ENCODE measurements at places on chromosomes 5 and 9.

GRCh38 chr9:125766468-125767221 lies 19.5 kb downstream of the PBX3 start:
- DNase-seq: no peak

- no peak for DNase-seq
Measured at GRCh38 chr9:78578072-78578471, 281.1 kb downstream of the PSAT1 start.

DNA sequence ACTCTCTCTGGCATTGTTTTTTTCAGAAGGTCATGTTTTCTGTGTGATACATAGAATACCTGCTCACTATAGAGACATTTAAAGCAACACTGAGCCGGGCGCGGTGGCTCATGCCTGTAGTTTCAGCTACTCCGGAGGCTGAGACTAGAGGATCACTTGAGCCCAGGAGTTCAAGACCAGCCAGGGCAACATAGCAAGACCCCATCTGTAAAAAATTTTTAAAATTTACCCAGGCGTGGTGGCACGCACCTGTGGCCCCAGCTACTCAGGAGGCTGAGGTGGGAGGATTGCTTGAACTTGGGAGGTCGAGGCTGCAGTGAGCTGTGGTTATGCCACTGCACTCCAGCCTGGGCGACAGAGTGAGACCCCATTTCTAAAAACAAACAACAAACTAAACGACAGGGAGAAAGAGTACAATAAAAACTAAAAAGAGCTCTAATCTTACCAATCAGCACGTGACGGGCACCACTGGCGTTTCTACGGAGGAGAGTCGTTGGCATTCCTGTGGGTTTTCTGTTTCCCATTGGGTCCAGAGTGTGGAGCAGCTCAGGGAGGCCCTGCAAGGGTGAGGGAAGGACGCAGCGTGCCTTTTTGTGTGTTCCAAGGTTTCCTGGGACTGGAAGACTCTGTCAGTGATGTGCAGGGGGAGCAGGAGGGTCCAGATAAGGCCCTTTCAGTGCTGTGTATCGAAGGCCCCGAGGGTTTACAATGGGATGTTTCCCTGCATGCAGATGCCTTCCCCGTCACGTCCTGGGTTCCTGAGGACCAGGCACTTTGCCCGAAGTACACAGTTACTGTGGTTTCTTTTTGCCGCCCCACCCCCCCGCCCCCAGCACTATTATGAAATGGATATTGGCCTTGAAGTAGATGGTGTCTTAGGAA lies 7.2 kb upstream of the RNU6ATAC start:
- no peak for DNase-seq

DNA sequence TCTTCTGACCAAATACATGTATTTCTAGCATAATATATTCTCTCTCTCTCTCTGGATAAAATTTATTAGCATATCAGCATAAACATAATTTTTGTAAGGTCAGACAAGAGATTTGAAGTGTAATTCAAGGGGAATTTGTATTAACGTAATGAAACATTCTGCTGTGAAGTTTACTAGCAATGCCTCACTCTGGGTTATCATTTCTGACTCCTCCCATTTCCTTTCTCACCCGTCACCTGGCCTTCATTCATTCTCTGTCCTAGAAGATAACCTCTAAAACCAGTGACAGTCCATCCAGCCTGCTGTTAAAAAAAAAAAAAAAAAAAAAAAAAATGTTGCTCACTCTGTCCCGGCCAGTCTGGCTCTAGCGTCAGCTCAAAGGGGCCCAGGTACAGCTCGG lies 27.1 kb downstream of the GRAMD2B start:
- DNase-seq: no peak

DNA sequence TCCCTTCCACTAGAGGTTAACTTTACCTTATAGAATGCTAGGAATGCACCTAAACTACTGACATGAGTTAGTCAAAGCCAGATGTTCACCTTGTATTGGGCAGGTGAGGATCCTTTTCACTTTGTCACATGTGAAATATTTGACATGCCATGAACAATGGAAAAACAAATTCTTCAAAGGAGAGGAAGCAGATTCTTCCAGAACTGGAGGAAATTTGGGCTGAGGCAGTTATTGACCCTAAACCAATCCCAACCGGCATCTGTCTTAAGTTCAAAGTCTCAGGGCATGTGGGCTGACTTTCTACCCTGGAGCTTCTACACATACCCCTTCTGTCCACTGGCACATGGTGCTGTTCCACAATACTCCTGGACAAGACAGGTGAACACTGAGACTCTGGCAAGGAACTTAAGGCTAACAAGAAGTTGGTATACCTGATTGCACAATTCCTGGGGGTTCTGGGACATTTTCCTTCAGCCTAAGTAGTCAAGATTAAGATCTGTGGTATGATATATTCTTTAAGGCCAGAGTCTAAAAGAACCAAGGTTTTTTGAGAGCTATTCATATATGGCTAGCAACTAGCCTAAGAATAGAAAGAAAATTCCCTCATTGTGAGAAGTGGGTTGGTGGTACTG lies 2.6 kb downstream of the VLDLR start:
- DNase-seq: no peak

GRCh38 chr5:122306461-122306860 lies 5.6 kb upstream of the SNCAIP start:
- DNase-seq: no peak

DNA sequence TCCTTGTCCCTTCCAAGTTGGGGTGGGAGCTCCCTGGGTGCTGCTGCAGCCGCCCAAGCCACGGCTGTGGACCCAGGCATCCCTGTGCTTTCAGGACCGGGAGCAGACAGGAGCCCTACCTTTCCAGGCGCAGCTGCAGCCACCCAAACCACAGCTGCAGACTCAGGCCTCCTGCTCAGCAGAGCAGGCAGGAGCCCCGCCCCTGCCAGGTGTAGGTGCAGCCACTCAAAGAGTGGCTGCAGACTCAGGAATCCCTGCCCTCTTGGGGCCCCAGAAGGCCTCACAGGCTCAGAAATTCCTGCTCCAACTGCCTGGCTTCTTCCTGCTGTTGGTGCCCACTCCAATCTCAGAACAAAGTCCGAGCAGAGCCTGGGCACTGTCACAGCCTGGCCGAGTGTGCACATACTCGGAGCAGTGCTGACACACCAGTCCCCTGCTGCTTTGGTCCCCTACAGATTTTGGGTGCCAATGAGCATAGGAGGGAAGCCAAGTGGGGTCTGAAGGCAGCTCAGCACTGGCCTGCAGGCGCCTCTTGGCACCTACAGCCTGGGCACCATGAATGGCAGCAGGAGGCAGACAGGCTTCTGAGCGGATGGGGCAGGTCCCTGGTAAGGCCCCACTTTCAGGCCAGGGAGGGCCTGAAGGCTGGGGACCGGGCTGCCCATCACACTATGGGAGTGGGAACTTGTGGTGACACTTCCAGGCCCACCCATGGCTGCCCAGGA lies 6.0 kb upstream of the TESK1 start:
- no peak for DNase-seq

GRCh38 chr9:96193236-96193755 lies 108.7 kb downstream of the HSD17B3 start:
- no peak for DNase-seq

GRCh38 chr9:69393425-69393824 lies 68.4 kb downstream of the ENTREP1 start:
- DNase-seq: no peak

DNA sequence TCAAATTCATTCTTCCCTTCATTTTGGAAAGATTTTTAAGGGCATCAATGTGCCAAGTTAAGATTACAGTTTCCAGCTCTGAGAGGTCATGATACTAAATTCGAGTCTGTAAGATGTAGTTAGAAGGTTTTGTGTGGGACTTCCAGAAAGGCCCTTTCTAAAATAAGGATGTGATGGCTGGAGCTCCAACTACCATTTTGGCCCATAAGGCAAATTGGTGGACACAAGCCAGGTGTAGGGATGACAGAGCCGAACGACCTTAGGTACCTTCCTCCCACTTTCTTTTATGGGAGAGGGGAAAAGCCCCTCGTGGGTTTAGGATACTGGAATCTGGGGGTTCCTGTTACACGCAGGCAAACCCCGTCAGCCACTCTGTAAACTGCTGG lies 54.3 kb upstream of the PTPDC1 start:
- DNase-seq: no peak

GRCh38 chr9:15389173-15389572 lies 33.5 kb upstream of the SNAPC3 start:
- no peak for DNase-seq

- no peak for DNase-seq
Measured at GRCh38 chr9:92607088-92607487, 62.8 kb downstream of the IPPK start.

- no peak for DNase-seq
Measured at GRCh38 chr9:110669433-110669832, 842 bp downstream of the MUSK start.

DNA sequence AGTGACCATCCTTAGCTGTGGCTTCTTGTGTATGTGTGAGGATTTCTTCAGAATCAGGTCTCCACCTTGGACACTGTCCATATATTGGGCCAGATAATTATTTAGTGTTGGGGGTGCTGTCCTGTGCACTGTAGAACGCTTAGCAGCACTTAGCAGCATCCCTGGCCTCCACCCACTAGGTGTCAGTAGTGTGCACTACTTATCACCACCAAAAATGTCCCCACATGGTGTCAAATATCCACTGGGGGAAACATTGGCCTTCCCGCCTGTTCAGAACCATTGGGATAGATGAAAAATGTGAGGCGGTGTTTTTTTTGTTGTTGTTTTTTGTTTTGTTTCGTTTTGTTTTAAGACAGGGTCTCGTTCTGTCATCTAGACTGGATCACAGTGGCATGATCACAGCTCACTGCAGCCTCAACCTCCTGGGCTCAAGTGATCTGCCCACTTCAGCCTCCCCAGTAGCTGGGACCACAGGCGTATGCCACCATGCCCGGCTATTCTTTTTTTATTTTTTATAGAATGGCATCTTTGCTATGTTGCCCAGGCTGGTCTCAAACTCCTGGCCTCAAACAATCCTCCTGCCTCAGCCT lies 67.7 kb downstream of the TENT4A start:
- no peak for DNase-seq

DNA sequence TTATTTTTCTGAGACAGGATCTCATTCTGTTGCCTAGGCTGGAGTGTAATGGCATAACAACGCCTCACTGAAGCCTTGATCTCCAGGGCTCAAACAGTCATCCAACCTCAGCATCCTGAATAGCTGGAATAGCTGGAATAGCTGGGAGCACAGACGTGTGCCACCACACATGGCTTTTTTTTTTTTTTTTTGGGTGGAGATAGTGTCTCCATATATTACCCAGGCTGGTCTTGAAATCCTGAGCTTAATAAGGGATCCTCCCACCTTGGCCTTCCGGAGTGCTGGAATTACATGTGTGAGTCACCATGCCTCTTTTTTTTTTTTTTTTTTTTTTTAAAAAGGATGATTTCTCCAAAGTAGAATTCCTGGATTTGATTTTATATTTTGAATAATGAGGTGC lies 60.7 kb downstream of the NSD1 start:
- no peak for DNase-seq

GRCh38 chr5:22223079-22223478 lies 630.1 kb downstream of the CDH12 start:
- no peak for DNase-seq

- DNase-seq: no peak
Measured at GRCh38 chr5:172144291-172144815, 43.7 kb downstream of the STK10 start.

GRCh38 chr9:134216449-134216951 lies 52.1 kb upstream of the RNU6ATAC start:
- no peak for DNase-seq

- no peak for DNase-seq
Measured at GRCh38 chr5:106489004-106489403, 1181.7 kb downstream of the EFNA5 start.

- DNase-seq: no peak
Measured at GRCh38 chr9:126386088-126386487, 59.5 kb downstream of the MVB12B start.

GRCh38 chr5:97839341-97840086 lies 656.5 kb upstream of the RIOK2 start:
- no peak for DNase-seq

GRCh38 chr5:16870878-16871277 lies 65.2 kb downstream of the MYO10 start:
- DNase-seq: no peak

GRCh38 chr9:92480986-92481633 lies 1.2 kb downstream of the ASPN start:
- no peak for DNase-seq

DNA sequence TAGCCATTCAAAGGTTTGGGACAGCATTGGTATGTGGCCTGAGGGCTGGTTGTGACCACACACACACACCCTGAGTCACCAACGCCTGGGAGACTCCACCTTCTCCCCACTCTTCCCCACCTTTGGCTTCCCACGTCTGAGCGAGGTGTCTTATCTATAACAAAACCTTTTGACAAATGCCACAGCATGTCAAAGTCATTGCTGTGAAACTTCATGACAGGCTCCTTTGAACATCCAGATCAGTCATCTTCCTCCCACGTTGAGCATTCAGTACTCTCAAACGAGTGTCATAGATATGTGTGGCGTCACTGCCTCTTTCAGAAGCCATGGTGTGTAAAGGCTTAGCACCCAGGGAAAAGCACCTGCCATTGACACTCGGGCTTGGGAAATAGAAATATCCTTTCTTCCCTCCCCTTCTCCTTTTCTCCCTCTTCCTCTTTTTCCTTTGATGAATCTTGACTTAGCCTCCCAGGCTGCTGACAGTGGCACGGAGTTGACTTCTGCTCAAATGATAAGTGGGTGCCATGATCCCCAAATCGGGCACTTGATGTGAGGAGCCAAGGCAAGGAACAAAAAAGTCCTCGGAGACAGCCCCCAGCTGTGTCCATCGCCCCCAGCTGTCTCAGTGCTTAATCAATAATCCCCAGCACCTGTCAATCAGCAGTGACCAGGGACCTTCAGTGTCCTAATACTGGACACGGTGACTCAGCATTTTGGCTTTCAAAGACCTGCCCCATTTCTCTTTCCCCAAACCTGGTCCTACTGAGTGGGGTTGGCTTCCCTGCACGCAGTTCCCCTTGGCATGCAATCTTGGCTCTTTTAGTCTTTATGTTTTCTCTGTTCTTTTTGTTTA lies 114.8 kb downstream of the FGF18 start:
- no peak for DNase-seq

GRCh38 chr5:172523146-172523745 lies 68.9 kb upstream of the SH3PXD2B start:
- no peak for DNase-seq

- DNase-seq: no peak
Measured at GRCh38 chr9:71916834-71917534, 5.5 kb downstream of the C9orf85 start.

DNA sequence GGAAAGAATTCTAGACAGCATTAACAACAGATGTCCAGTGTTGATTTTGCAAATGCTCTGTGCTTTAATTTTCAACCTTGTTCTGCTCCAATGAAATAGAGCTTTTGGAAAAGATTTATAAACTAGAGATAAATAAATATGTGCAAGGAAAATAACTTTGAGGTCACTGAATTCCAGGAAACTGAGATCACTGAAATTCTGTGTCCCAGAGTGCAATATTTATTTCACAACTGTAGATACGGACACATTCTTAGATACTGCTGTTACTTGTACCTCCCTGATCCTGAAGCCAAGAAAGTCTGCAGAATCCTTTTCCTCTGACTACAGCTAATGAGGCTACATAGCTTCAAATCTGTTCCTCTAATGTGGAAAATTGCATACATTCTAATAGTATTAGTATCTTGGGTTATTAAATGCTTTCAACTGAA lies 222.9 kb downstream of the DOCK8 start:
- DNase-seq: no peak

GRCh38 chr9:130846487-130847305 lies 11.6 kb downstream of the ABL1 start:
- DNase-seq: no peak

All from stimulated activated CD8-positive, alpha-beta memory T cell treated with anti-CD3 and anti-CD28 coated beads, Interleukin-4, amount 100 ng/mL, for 1 hour (primary cell).